ENCODE measurements at places on chromosomes 7 and 10.

DNA sequence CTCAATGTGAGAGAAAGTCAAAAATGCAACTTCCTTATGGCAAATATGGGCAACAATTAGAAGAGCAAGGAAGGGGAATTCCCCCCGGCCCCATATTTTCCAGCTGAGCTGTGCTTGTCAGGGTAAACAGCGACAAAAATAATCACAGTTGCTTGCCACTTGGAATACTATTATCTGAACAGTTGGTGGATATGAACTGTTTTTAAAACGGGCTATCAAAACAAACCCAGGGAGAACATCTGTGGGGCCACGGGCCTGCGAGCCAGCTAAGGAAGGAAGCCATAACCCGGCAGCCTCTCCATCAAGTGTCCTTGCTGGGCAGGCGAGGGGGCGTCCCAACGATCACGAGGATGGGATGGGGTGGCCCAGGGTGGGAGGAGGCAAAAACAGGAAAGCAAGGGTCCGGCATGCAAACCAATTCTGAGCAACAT is 228.4 kb downstream of the ARHGAP12 start:
- DNase-seq = no peak

DNA sequence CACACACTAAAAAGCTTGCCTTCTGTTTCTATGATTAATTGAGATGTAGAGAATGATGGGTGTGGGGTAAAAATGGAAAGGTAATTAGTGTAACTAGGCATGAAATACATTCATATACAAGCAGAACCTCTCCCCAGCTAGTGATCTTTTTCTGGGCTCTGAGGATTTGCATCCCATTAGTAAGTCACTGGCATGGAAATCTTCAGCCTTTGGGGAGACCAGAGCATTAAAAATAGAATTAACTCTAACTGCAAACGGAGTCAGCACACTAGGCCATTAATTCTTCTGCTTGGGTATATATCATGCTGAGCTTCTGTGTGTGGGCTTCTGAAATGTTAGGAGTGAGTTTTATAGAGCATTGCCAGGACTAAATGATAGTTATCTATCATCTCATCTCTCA is 128.9 kb downstream of the HDAC9 start:
- no peak for DNase-seq

DNA sequence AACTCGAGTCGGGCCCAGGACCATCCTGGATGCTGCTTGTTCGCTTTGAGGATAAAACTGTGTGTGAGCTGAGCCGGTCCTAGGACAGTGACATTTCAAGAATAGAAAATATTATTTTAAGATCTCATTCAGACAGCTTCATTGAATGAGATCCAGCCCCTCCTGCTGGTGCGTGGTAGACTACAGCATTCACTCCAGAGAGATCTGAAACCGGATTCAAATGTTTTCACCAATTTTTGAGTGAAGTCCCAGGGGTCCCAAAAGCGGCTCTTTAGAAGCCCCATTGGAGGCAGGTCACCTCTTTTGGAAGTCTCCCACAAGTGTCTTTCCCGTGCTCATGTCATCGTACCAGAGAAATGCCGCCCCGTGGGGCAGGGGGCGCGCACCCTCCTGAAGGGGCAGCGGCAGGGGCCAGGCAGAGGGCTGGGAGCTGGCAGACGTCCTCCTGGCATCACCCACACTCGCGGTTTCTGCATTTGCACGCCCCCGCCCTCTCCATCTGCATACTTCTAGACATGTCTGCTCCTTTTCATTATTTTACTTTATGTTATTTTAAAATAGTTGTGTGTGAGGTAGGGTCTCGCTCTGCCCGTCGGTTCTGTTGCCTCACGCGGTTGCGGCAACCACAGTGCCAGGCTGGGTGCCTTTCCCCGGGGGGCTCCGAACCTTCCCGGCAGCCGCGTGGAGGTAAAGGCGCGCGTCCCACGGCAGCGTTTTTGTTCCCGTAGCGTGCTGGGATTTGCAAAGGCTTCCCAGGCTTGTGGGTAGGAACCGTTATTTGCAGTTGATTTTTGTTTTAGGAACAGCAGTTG is 52.3 kb upstream of the DPYSL4 start:
- no peak for DNase-seq

GRCh38 chr10:11720260-11720741 is 21.9 kb upstream of the ECHDC3 start:
- DNase-seq = no peak

GRCh38 chr7:34550996-34551395 is 107.0 kb upstream of the NPSR1 start:
- no peak for DNase-seq

GRCh38 chr7:105376908-105377533 is 11.7 kb downstream of the SRPK2 start:
- DNase-seq = no peak

DNA sequence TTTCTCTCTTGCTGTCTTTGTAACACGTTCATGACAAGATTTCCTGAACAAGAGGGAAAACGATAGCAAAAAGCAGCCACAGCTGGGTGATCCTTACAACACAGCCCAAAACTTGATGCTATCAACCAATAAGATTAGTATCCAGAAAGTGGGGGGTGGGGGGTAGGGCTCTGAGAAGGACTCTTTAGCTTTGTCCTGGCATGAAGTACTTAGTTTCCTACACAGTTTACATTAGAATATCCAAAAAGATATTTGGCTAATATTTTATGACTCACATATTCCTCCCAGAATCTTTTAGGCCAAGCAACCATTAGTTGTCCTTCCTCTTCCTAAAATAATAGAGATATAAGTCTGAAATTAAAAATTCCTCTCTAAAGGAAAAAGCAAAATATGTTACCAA is 22.9 kb upstream of the LRRC17 start:
- no peak for DNase-seq

DNA sequence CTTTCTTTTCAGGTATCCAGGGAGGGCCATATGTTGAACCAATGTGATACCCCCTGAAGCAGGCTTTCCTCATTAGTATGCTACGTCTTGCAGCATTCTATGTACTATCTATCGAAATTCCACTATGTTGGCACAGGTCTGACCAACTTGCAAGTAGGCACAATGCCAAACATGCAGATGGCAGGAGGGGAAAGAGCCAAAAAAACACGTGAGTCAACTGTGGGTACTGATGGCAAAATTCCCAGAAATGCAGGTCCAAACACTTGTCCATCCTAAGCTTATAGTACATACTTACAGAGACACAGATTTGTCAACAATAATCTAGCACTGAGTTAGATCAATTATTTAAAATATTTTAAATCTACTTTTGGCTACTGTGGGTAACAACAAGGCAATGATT is 394.9 kb downstream of the DGKB start:
- DNase-seq = no peak

- no peak for DNase-seq
Observed at GRCh38 chr10:50600286-50600685, 23.5 kb downstream of the SGMS1 start.

DNA sequence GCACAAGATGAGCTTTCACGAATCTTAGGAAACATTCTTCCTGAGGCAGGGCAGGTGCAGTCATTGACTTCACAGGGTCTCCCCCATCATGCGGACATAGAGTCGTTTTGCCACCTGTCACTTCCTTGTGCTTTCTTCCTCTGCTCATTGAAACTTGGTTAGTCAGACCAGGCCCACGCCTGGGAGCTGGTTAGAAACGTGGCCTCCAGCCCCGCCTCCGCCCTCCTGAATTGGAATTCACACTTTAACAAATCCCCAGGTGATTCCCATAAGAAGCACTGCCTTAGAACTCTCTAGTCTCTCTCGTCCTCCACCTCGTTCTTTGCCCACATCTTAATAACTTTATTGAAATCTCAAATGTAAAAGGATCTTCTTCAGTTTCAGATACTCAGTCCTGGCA is 265.5 kb upstream of the FZD8 start:
- DNase-seq = no peak

DNA sequence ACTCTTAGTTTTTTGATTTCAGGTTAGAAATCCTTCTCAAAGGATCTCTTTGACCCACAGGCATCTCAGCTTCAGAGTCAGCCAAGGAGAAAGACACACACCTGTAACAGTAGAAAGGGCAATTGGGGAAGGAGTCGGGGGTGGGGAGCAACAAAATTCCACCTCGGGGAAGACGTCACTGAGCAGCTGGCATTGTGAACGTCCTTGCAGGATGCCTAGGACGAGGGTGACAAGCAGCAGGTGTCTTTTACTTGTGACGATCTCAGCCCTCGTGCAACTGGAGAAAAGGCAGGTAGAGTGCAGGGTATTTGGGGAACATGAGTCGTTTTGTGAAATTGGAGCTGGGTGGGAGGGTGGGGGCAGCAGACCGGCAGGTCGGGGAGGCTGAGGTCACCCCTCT is 627.0 kb downstream of the ACTR3B start:
- DNase-seq = no peak

DNA sequence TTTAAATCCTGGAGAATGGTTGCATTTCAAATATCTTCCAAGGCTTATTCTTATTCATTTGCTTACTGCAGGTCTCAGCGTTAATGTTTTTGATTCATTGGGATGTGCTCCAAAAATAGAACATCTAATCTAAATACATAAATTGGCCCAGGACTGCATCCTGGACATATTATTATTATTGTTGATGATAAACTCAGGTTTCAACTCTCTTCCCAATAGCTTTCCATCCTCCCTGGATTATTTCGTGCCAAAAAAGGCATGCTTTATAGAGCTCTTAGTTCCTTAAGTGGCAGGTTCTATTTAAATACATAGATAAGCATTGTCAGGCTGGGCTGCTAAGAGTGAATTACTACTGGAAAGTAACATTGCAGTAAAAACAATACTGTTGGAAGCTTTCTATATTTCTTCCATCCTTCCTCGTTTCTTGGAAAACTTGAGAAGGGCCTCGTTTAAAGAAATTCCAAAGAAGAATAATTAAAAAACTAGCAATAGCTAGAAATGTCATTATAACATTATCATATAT is 14.7 kb upstream of the PRKAR2B start:
- DNase-seq = no peak

All from stimulated activated naive CD8-positive, alpha-beta T cell treated with anti-CD3 and anti-CD28 coated beads, Interleukin-15, Interleukin-2, amounts not matched to agents 100 U/mL and 50 U/mL, for 24 hours (primary cell).